ENCODE measurements at places on chromosomes 2 and 18. TPM values are rescaled to one million over a fixed set of nuclear protein-coding genes. Genes with fewer than 3 reads are reported as not detected.

Gene HOXD13
- not detected for total RNA-seq

GRCh38 chr2:205484764-205485163 is 197.5 kb upstream of the NRP2 start:
- no peak for DNase-seq

- DNase-seq, result no peak
Measured at GRCh38 chr2:111702119-111702803, 181.7 kb downstream of the ANAPC1 start.

DNA sequence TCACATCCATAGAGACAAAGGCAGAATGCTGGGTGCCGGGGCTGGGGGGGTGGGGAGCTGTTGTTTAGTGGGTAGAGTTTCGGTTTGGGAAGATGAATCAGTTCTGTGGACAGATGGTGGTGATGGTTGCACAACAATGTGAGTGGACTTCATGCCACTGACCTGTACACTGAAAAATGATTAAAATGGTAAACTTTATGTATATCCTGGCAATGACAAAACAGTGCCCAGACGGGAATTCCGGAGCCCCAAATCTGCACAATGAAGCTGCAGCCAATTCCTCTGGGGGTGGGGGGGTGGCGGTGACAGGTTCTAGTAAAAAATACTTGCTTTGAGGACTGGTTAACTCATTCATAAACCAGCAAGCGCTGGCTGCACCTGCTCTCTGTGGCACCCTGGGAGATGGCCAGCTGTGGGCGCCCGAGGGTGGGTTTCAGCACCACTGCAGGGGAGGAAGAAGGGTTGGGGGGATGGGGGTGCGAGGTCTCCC is 81.8 kb upstream of the HPCAL1 start:
- peak; percentile 92 for DNase-seq

Gene VWC2L
- not detected for total RNA-seq

DNA sequence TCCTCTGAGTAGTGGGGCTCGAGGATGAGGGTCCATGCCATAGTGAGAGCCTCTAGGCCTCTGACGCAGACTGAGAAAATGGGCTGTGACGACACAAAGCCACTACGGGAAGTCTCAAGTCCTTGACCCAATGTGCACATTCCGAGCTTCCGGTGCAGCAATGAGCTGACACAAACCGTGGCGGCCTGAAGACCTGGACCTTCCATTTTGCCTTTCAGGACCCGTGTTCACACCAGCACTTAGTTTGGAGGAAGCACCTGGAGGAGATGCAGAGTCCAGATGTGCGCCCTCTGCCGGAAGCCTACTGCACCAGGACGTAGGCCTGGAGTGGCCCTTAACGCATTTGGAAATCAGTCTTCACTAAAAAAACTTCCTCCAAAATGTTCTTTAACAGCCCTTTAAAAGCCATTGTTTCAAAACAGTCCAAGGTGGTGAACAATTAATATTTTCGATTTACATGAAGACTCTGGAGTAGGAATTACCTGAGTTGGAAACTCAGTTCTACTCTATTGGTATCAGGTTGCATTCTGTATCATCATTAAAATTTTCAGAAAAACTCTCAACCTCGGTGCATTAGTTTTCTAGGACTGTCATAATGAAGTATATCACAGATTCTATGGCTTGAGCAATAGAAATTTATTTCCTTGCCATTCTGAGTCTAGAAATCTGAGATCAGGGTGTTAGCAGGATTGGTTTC is 33.9 kb downstream of the BMP10 start:
- DNase-seq, result no peak

GRCh38 chr2:198411936-198412335 is 607.5 kb downstream of the PLCL1 start:
- DNase-seq, result no peak

Gene MC2R
- not detected for total RNA-seq

DNA sequence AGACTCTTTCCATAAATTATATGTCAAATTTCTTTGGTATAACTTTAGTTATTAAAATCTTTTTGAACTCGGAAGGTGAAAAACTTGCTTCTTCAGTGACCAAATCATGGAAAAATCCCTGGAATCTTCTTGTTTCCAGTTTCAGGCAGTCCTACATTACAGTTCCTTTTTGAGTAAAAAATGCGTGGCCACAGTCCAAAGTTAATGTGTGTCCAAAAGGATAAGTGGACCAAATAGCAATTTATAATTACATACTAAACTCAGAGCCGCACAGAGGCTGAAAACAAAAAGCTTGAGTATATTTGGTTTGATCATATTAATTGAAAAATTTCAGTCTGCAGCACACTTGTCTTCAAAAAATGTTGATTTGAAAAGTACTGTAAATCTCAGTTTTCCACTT is 28.4 kb upstream of the DYNC2LI1 start:
- DNase-seq, result no peak

Gene TXNDC2
- total RNA-seq, result 0.36 TPM

DNA sequence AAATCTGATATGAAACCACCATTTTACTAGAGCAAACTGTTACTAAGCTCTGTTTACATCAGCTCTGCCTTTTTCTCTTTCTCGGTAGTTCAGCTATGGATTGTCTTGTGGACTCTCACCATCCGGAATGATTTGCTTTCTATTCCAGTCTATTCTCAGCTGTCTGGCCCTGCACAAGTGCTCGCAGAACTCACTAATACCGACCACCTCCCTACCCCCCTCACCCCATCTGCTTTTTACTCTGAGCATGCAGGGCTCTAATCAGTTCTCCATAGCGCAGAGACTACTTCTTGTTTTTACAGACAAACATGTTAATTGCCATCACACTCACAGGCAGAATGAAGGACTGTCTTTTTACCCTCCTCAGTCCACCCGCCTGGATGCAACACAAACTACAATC is 180.7 kb upstream of the POU3F3 start:
- DNase-seq, result no peak

- DNase-seq, result peak; percentile 96
Measured at GRCh38 chr2:218272531-218273212, 2.4 kb downstream of the PNKD start.

Gene RNF125
- 0.59 TPM for total RNA-seq

GRCh38 chr2:11213090-11213638 is 57.9 kb downstream of the SLC66A3 start:
- DNase-seq, result no peak

DNA sequence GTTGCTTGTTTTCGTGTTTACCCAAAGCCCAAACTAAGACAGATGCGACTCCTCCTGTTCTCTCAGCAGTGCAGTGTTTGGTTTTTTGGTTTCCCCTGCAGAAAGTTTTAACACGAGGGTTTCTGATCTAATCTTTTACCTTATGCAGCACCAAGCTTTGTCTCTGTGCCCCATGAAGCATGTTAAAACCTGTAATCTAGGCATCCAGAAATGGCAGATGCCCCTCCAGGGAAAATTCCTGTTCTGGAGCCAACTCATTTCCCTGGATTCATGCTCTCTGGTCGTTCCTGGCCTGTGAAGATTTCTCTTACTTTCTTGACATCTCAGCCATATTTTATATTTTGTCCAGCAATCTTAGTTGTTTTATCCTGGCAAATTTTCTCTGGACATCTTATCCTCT is 91.5 kb downstream of the LTBP1 start:
- no peak for DNase-seq

- no peak for DNase-seq
Measured at GRCh38 chr2:14628901-14629300, 3.6 kb upstream of the LRATD1 start.

GRCh38 chr2:20525041-20526035 is 78.5 kb downstream of the RHOB start:
- peak; percentile 88 for DNase-seq

Gene DPP10
- total RNA-seq, result not detected

Gene CCNT2
- total RNA-seq, result 26.2 TPM

DNA sequence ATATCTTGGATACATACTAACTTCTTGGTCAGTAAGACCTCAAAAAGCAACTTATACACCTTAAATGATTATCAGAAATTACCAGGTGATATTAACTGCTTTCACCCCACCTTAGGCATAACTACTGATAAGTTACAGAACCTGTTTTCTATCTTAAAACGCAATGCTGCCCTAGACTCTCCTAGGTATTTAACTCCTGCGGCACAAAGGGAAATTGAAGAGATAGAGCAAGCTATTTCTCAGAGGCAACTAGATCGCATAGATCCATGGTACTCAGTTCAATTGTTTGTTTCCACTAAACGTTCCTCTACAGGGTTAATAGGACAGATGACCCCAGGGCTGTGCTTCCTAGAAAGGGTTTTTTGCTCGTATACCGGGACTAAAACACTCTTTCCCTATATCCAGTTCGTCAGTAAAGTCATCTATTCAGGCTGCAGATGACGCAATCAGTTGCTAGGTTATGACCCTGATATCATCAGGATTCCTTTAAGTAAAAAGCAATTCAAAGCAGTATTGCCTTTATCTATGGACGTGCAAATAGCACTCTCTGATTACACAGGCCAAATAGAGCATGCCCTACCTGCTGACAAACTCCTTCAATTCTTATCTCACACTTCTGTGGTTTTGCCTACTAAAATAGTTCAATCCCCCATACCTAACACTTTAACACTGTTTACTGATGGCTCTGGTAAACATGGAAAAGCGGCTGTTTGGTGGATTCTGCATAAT is 62.3 kb upstream of the MYO3B start:
- DNase-seq, result peak; percentile 65

- DNase-seq, result no peak
Measured at GRCh38 chr2:203240491-203240890, 1.7 kb downstream of the CYP20A1 start.

GRCh38 chr18:72411261-72411660 is 132.9 kb downstream of the CBLN2 start:
- DNase-seq, result no peak

DNA sequence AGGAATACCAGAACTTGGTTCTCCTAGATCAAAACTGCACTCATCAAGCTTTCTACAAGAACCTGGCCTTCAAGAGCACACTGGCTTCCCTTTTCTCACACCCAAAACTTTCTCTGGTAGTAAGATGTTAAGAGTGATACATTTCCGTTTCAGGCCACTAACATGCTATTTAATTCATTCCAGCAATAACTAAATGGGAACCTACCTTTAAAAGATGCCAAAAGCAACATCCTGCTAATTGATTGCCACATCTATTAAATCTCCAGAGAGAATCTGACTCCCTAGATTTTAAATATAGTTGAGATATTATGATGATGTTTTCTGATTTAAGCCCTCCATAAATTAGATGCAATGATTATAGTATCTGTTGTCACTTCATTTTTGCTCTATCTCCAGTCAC is 71.6 kb downstream of the KCTD18 start:
- DNase-seq, result no peak

Gene CHAC2
- 2.7 TPM for total RNA-seq

Gene LIMS4
- total RNA-seq, result 15.9 TPM

Gene ACMSD
- total RNA-seq, result not detected

DNA sequence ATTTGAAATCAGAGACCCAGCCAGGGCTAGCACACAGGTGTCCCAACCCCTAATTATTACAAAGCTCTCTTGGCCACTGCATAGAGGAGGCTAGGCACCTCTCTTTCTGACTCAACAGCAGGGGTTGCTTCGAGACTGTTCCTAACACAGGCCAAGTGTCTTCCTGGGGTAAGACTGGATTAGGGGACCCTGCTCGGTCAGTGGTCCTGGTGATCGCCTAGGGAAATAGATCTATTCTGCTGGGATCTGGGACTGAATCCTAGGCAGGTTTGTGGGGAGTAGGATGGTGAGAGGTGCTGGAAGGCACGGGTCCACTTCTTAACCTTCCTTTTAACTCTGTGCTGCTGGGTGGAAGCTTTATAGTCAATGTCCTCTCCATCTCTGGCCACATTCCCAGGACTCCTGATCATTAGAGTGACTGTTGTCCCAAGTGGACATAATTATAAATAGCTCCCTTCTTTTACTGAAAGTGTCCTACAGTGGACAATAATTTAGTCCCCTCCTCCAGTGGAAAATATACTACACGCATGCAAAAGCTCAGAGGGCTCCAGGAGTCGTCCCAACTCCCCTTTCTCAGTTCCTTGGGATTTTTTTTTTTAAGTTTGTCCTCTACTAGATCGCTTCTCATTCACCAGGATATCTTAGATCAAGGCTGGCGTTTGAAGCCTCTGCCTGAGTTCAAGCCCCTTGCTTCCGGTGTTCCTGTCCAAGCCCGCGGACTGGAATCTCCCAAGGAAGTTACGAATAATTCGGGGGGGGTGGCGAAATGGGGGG is 1.3 kb upstream of the TRIB2 start:
- no peak for DNase-seq

Gene TUBA4B
- not detected for total RNA-seq

GRCh38 chr2:68946117-68946516 is 6.6 kb downstream of the GKN2 start:
- no peak for DNase-seq

All from osteoblast (primary cell).